ENCODE measurements at places on chromosomes 7 and 10.

- no peak for DNase-seq
These were observed 133.8 kb upstream of the AGR3 start for GRCh38 chr7:17015598-17016031.

- no peak for DNase-seq
These were observed 166.0 kb upstream of the SP4 start for GRCh38 chr7:21261627-21262594.

DNA sequence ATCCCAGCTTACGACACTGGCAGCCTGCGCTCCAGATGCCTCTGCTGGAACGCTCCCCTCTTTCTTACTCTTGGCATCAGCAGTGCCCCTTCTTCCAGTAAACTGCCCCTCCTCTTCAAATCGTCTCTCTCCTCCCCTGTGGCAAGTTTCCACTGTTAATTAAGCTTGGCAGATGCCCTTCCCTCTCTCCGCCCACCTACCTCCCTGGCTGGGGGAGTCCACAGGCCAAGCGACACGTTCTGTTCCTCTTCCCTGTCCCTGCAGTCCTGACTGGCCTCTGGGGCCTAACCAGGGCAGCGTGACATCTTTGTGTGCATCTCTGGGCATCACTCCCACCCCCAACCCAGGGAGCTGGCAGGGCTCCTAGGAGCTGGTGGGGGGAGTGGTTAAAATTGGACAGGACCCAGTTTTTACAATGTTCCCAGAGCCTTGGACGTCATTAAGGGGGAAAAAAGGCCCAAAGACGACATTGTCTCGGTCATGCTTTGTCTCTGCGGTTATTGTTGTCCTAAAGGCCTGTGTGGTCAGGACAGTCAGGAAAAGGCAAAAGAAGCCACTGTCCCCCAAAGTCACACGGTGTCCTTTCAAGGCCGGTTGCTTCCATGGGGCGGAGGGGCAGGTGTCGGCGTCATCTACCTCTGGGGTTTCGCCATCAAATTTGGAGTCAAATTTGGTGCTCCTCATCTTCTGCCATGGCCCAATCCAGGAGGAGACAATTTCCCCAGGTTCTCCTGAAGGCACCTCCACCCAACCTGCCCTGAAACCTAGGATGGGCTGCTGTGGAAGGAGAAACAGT lies 54.2 kb downstream of the DLG5 start:
- DNase-seq: peak; percentile 81

GRCh38 chr10:57992321-57993077 lies 275.2 kb downstream of the IPMK start:
- DNase-seq: no peak

DNA sequence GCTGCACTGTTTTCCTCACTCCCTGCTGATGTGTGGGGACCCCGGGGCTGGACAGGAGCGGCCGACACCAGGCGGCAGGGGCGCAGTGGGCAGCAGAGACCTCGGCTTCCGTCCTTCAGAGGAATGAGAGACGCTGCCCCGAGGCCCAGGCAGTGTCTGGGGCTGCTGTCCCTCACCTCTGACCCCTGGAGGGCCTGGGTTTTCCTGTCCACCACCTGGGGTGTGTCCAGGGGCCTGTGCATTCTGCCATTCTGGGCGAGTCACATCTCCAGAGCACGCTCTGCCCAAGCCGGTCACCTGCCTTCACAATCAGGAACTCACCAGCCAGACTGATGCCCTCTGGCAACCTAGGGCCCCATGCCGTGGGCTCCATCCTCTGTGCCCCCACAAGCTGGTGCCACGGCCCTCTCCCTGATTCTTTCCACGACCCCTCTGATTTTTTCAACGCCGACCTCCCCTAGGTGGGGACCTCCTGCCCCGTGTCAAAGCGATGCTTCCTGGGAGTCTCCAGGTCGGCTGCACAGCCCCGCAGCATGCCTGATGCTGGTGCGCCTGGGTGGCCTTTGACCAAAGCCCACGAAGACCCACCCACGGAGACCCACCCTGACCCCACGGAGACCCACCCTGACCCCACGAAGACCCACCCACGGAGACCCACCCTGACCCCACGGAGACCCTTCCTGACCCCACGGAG lies 53.7 kb upstream of the CFAP46 start:
- no peak for DNase-seq

DNA sequence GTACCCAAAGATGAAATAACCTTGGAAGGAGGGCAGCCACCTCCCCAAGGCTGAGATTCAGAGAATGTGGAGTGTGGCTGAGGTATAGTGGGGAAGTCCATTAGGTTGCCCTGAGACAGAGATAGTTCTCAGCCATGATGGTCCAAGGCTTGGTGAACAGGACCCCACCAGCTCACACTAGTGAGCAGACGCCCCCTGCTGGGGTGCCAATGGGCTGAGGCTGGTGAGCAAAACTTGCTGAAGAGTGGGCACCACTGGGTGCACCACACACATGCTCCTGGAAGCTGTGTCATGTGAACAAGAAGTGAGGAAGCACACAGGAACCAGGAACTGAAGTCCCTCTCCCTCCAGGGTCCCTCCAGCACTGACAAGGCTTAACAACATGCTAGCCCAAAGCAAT lies 8.9 kb downstream of the FBXL13 start:
- no peak for DNase-seq

GRCh38 chr7:130037703-130038102 lies 13.5 kb downstream of the ZC3HC1 start:
- no peak for DNase-seq

GRCh38 chr7:68694656-68695055 lies 903.6 kb upstream of the AUTS2 start:
- no peak for DNase-seq

Measured in anterior cingulate cortex (tissue), 58 donors.